ENCODE measurements at places on chromosomes 12 and 14.

DNA sequence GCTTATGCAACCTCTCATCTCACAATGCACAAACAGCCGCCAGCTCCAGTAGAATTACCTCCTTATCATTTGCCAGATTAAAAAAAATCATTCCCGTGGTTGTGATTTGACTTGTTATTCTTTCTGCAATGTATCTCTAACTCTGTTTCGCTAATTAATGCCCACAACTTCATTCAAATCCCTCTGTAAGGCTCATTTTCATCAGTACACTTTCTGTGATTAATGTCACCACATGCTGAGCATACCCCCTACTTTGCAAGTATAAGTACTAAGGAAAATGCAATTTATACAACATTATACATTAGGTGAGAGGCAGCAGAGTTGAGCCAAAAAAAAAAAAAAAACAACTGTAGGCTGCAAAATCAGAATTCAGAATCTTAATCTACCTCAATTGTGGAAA lies 166.0 kb downstream of the FSCB start:
- DNase-seq, result no peak

GRCh38 chr14:105439710-105440553 lies 20.3 kb downstream of the MTA1 start:
- no peak for DNase-seq

- no peak for DNase-seq
Observed at GRCh38 chr14:21525962-21526671, at the start of gene SALL2. SALL2 (minus strand) TSS chr14:21526346; CDS start chr14:21526127, 219 bp downstream.

DNA sequence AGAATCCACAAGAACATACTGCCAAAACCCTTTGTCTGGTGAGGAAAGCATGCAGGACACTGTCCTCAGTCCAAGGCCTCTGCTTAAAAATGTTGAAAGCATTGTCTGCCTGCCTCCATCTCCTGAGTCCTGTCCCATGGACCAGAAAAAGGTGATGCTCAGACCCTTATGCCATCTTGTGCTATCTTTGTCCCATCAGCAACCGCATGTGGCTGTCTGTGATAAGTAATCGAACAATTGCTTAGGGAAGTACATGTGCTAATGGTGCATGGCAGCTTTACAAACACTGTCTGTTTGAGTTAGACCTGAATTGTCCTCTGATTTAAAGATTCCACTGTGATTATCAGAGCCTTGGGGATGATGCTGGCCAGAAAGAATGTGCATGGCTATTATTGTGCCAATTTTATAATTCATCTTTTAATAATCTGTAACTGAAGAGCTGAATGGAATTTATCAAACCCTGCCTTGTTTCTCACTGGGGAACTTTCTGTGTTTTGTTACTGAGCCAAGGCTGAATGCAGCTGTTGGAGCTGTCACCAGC lies 177.5 kb downstream of the DACT1 start:
- DNase-seq, result no peak

DNA sequence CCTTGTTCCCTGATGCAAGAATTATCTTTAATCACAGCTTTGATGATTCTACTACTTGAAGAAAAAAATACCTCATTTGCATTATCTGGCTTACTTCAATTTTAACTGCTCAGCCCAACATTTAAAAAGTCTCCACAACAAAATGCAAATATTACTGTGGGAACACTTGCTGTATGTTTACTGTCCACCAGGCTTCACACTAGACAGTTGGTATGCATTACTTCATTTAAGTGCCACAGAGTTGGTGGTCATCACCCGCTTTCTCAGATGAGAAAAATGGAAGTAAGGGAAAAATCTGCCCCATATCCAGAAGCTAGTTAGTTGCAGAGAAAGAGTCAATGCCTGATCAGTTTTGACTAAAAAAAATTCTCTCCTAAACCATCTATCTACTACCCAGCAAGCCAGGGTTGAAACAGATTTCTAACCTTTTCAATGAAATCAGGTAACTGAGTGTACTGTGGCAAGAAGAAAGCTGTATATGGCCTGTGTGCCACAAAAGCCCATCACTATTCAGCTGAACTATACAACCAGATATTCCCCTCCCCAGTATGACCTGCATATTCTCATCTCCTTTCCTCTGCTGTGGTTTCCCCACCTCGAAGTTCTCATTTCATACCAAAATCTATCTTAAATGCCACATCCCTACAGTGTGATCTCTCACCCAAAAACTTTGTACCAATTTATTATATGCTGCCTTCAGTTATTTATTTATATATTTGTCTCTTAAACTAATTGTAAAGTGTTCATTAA lies 90.3 kb downstream of the ATP2B1 start:
- DNase-seq, result no peak

DNA sequence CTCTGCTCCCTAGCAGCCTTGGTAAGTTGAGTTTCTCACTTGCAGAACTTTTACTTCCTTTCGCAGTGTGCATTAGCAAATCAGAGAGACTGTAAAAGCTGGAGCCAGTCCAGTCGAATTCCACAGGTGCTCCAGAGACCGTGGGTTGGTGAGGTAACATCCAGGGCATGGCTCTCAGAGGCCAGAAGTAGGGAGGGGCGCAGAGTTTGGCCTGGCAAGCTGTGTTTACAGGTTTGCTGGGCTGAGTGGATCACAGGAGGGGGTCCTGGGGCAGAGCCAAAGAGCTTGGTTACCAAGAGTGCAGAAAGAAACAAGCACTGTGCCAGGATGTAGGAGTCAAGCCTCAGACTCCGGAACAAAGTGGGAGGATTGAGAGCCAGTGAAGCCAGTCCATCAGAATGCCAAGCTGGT lies 10.2 kb upstream of the BHLHE41 start:
- DNase-seq, result no peak

DNA sequence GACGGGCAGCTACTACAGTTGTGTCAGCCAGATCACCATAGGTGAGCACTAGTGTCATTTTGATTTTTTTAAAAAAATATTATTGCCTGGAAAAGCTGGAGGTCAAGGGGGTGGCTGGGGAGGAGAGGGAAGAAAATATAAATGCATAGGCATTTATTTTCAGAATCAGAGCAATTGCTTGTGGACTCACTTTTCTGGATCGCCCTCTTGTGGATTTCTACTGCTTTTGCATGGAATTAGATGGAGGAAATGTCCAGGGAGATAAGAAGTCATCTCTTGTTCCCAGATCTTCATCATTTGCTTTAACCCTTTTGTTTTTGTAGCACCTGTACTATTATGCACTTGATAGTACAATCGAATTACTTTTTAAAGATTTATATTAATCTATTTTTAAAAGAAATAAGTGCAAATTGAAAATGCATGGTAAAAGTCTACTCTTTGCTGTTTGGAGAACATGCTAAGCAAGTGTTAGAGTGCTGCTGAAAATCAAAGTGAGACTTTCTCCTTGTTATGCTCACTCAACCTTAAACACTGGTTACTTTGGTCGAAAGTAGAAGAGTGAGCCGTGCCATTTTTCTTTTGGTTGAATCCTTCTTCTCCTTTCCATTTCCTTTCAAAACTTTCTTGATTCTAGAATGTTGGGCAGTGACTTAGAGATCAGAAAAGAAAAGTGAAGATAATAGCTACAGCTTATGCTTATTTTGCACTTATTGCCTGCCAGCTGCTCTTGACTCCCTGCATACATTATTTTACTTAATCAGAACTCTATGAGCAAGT lies 60.6 kb upstream of the ANO4 start:
- DNase-seq, result no peak

All from vagina (tissue), 2 donors.